ENCODE measurements at places on chromosomes 1 and 21.

GRCh38 chr1:66175581-66175980 is 358.4 kb upstream of the SGIP1 start:
- no peak for DNase-seq

DNA sequence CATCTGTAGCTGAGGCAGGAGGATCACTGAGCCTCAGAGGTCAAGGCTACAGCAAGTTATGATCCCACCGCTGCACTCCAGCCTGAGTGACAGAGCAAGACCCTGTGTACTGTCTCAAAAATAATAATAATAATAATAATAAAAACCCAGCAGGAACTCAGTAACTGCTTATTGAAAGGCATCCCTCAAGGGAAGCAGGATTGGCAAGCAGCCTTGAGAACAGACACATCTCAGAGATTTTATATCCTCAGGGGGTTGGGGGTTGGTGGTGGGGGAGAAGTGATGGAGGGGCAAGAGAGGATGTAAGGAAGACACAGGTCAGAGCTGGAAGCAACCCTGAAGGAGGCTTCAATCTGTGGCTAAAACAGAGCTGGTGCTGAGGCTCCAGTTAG is 29.6 kb downstream of the GNB1 start:
- no peak for DNase-seq

DNA sequence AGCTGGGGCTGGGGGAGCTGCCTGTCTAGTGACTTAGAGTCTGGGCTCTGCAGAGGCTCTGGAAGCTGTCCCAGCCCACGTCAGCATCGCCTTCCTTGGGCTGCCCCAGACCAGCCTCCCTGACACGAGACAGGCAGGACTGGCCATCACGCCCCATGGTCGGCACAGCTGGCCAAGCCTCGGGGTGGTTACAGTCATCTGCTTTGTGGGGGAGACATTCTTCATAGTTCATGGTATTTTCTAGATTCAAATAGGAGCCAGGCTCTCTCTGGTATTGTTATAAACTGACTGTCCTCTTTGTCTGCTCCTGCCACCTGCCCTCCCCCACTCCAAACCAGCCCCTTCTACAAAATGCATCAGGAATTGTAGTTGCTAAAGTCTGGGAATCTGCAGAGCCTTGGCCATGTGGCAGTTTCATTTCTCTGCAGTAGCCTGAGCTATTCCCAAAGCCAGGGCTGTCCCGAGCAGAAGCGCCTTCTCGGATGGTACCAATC is 29.4 kb downstream of the OLFML2B start:
- no peak for DNase-seq

DNA sequence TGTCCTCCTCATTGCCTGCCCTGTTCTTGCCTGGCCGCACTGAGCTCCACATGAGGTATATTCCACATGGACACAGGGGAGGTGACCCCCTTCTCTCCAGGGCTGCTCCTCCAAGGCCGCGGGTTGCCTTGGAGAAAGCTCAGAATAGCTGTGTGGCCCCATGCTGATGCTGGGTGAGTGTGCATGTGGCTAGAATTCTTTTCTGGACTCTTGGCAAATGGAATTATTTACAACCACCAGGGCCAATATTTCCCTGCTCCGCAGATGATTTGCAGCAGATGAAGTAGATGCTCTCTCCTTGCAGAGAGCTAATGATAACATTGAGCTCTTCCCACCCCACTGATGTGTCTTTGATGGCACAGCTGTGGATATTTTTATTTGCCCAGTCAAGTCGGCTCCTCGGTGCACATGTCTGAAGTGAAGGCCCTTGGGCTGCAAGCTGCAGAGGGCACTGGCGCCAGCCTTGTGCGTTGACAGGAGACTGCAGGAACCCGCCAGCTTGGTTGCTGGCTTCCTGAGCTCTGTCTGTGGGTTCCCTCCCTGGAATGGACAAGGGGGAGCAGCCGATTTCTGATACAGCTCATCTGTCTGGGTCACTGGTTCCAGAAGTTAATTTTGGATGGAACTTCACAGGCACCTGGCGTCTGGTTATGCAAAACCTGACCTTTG is 404.7 kb upstream of the VAMP3 start:
- no peak for DNase-seq

DNA sequence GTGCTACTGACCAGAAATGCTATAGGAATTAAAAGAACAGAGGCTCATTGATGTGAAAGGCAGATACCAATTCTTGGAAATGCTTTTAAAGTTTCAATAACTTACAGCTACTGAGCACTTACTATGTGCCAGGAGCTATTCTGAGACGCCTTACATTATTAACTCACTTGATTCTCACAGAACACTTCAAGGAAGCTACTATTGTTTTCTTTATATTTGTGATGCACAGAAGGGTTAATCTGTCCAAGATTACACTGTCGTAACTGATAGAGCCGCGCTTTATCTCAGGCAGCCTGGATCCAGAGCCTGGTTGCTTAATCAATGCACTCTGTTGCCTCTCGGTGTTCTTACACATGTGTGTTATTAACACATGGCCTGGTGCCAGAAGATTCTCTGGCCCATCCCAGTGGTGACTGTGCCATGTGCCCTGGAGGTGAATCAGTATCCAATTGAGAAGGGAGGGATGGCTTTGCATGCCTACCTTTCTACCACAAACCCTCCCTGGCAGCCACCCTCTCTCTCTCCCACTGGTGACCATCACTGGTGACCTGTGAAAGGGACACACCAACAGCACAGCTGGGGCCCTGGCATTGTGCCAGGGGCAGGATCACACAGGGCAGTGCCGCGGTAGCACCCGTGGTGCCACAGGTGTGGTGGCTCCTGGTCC is 8.8 kb downstream of the FMO1 start:
- no peak for DNase-seq

DNA sequence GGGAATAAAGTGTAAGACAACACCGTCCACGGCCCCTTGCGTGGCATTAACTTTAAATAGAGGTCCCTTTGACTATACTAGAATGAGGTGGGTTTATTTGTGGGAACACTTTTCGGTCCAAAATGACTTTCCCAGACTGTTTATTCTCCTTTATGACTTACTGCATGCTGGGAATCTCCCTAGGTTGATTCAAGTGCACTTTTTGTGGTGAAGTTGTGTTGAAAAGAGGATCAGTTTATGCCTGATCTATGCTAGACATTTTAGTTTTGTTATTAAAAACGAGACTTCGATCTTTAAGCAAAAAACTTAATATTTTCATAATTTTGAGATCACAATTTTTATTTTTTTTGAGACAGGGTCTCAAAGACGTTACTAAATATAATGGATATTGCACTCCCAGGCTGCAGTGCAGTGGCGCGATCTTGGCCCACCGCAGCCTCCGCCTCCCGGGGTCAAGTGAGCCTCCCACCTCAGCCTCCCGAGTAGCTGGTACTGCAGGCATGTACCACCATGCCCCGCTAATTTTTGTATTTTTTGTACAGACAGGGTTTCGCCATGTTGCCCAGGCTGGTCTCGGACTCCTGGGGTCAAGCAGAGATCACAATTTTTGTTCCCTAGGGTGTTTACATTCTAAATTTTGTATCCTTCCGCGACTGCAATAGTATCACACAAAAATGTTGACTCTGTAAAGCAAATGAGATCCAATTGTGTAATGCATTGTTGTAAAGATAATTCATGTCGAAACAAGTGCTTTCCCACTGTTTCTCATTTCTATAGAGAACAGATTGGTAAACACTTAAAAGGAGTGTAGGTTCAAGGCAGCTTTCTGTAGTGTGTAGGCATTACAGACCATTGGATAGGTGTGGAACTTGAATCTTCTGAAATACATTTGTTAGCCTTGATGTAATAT is 1.6 kb downstream of the CDC42 start:
- DNase-seq = no peak

DNA sequence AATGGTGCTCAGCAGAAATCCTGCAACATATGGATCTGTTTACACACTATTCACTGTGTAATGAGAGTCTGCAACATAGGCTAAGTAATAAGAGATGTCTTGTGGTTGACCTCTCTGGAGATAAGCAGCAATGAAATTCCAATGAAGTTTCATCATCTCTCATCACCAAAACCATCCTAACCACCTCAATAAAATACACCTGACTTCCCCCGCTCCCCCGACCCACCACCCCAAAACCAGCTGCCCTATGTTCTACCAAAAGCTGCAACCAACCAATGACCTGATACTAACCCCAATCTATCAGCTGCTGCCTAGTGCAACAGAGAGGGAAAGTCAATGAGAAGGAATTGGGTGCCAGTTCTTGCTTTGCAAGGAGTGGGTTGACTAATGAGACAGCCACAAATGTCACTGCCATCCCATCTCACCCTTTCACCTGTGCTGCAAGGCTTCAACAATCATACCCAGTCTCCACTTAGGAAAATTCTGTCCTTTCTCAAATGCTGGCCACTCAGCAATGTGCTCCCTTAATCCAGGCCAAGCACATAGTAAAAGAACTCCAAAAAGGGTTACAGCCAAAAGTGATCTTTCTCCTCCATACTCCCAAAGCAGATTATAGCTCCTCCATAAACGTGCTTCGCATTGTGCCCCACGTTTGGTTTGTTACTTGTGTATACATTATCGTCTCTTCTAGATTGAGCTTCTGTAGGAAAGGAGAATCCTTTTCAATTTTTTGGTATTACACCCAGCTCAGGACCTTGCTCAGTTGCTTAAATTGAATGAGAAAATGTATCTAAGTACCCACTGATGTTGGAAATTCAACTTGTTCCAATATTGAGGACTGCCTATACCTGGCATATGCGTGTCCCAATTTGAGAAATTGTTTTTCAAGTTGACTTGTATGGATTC is 29.0 kb downstream of the MRPL39 start:
- no peak for DNase-seq

DNA sequence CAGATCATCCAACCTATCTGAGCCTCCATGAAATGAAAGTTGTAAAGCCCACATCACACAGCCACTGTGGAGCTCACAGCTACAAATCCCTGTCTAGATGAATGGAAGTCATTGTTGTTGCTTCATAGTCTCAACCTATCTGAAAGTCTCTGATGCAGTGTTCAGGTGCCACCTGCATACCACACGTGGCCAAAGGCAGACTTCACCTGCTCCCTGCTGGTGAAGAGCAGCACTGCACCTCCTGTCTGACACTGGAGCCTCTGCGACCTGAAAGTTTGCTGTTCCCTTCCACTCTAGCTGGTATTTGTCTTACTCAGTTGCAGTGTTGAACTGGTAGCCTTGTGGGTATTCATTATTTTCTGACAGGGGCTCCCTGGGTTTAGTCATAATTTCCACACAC is 18.4 kb downstream of the LORICRIN start:
- DNase-seq = no peak

GRCh38 chr1:185050823-185051451 is 5.6 kb downstream of the RNF2 start:
- DNase-seq = no peak

GRCh38 chr1:10677491-10678391 is 118.7 kb downstream of the CASZ1 start:
- no peak for DNase-seq

DNA sequence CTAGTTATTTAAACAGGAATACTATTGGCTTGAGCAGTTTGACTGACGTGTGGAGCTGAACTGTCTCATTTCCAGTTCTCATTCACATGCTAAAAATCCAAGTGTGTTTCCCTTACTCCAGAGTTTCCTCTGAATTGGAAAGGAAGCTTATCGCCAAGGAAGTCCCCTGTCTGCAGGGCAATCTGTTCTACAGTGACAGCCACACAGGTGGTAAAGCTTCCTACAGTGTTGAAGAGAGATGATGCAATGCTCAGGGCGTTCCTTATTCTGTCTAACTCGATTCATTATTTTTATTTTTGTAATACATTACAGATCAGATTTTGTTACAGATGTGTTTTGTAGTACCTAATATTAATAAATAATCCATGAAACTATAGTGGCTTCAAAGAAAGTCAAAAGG is 41.3 kb downstream of the ADAMTS5 start:
- DNase-seq = no peak

DNA sequence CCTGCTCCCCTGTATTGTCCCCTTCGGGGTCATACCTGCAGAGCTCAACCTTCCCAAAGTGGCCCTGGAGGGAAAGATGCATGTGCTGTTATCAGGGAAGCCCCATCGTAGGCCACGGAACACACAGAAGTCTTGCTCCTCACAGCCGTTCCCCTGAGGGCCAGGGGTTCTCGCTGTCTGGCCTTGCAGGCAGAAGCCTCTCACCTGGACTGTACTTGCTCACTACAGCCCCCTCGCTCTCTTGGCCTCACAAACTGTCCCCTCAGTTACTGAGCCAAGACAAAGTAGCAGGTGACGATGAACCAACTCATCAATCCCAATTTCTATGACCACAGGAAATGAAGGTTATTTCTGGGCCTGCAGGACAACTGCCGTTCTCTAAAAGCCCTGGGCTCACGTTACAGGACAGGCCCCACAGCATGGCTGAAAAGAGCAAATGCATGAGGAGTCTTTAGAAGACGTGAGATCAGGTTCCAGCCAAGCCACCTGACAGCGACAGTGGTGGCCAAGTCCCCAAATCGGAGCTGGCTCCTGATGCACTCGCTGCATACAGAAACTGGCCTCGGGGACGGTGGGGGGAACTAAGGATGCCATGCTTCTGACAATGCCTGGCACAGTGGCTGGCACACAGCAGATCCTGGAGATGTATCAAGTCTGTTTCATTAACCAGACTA is 95.0 kb downstream of the RAVER2 start:
- no peak for DNase-seq

DNA sequence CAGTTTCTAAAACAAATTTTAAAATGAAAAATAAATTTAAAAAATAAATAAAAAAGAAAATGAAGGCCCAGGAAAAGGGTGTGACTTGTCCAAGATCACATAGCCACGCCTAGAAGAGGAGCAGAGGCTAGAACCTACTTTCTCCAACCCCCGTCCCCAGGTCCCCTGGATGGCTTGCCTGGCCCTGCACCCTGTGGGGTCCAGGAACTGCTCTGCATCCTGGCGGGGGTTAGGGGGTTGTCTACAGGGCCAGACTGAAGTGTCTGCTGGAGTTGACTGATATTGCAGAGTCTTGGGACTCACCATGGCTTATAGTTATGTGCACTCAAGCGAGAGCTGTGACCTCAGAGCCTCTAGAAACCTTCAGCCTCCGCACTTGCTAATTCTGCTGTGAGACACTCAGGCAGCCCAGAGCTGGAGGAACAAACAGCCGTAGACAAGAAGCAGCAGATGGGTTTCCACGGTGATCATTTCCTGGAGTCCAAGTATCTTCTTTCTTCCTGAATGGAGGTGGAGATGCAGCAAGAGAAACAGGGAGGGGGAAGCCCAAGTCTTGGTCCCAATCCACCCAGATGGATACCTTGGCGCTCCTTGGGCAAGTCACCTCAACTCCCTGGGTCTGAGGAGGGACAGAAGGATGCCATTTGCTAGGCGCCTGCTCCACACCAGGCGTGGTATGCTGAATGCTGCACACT is 5.2 kb upstream of the EXTL1 start:
- no peak for DNase-seq

DNA sequence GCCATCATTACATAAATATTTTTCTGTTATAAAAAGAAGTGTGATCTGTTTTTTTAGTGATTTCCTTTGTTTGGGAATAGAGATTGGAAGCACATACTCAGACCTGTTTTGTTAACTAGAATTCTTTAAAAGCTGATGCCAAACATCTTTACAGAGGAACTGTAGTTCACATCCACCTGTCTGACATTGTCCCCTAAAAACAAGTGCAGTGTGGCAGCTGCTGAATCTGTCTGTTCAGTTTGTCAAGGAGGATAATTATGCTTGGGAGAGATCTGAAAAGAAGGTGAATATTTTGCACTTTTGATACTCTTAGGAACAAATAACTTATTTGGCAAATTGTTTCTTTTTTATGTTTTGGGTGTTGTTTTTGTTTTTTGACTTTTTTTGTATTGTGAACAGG is 13.6 kb downstream of the AGMAT start:
- no peak for DNase-seq

Measured in mesothelial cell of epicardium (in vitro differentiated cells).